HCEC 1CT (cell line): ENCODE measurements at places on chromosomes 4 and X.

DNA sequence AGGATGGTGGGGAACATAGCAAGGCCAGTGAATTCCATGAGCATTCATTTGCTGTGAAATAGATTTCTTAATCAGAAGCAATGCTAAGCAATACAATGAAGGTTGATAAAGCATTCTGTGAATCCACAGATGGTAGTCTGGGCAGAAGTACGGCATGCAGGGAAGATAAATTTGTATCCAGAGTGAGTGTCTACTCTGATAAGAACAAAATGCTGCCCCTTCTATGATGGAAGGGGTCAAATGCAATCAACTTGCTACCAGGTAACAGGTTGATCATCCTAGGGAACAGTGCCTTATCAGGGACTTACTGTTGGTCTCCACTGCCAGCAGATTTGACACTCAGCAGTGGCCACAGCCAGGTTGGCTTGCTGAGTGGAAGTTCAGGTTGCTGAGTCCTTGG is 189.4 kb downstream of the MAB21L2 start:
- DNase-seq = no peak

DNA sequence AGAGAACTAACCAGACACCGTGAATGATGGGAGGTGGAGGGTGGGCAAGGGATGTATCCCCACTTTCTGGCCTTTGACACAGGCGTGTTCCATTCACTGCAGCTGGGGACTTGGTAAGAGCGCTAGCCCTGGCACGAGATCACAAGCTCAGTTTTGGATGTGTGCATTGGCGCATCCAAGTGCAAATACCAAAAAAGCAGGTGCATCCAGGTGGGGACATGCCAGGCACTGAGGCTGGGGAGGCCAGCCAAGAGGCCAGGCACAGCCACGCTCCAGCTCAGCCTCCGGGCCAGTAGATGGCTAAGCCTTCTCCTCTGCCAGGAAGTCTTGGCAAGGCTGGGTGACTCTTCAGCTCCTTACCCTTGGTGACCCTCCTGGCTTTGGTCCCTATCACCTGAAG is 4.4 kb upstream of the ZFP92 start:
- no peak for DNase-seq

DNA sequence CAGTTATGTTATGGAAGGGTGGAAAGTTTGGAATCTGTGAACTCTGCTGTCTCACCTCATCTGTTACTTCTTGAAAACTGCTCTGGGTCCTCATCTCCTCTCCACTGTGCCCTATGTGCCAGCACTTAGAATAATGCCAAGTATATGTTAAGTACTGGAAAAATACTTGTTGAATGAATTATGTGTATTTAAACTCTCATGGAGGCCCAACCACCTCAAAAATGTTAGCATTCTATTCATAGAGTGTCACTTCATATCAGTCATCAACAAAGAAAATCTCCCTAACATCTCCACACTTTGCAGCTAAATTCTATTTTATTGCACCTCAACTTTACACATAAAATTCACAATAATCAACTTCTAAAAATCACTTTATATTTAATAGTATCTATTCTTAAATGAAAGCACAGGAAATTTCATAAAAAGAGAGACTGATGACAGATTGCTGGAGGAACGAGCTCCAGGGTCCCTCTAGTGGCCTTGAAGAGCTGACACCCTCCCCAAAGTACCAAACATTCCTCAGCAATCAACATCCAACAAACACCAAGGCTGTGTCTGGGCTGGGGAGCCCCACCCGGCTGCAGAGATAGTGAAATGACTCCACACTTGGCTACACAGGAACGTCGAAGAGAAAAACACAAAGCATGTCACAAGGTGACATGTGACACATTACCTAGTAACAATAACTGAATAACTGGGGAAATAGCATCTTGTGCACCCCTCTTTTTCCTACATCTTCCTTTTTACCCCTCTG is 45.8 kb downstream of the SLC39A8 start:
- DNase-seq = peak; percentile 44

DNA sequence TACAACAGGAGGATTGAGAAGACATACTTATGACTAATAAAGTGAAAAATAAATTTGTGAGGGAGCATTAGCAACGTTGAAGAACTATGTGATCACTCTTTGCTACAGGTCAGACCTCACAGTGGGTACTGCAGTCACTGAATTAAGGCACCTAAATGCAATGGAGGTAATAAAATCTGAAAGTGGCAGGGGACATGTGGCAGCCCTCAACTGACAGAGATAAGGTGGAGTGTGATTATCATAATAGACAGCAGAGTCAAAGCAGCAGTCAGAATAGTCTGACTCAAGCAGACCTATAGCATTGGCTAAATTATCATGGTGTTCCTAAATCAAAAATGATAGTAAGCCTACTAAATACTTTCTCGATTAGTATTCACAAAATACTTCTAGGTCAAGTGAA is 1220.5 kb downstream of the PCDH18 start:
- no peak for DNase-seq

- DNase-seq = peak; percentile 83
Observed at GRCh38 chr4:38867478-38868058, at the start of gene FAM114A1. Gene FAM114A1 (plus strand): TSS chr4:38867806. CDS start chr4:38878079, 10,273 bp downstream.

- peak; percentile 3 for DNase-seq
Observed at GRCh38 chr4:6907658-6908191, 1.9 kb upstream of the TBC1D14 start.

DNA sequence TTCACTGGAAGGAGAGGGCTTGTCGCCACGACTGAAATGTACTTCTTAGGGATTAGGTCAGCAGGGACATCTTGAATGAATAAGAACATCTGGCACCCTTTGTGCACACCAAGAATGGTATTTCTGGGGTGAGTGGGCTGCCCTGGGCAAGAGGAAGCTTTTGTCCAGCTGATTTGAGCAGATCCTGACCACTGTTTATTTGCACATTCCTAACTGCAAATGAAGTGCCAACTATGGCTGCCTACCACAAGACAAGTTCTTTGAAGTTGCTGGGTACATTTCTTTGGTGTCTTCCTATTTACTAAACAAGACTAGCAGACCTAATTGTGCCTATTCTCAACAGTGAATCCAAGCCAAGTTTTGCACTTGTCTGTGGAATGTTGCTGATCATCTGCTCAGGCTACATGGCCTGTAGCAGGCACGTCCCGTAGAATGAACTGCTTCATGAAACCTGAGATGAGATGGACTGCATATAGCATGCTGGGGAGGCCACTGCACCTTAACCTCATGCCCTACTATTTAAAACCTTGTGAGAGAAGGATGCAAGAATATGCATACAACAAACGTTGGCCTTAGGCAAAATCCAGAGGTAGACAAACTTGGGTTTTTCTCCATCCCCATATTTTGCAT is 45.0 kb downstream of the PIR start:
- no peak for DNase-seq

- DNase-seq = no peak
Observed at GRCh38 chr4:998096-998691, 5.0 kb upstream of the SLC26A1 start.

- no peak for DNase-seq
Observed at GRCh38 chr4:133996431-133997121, 205.0 kb downstream of the PABPC4L start.

DNA sequence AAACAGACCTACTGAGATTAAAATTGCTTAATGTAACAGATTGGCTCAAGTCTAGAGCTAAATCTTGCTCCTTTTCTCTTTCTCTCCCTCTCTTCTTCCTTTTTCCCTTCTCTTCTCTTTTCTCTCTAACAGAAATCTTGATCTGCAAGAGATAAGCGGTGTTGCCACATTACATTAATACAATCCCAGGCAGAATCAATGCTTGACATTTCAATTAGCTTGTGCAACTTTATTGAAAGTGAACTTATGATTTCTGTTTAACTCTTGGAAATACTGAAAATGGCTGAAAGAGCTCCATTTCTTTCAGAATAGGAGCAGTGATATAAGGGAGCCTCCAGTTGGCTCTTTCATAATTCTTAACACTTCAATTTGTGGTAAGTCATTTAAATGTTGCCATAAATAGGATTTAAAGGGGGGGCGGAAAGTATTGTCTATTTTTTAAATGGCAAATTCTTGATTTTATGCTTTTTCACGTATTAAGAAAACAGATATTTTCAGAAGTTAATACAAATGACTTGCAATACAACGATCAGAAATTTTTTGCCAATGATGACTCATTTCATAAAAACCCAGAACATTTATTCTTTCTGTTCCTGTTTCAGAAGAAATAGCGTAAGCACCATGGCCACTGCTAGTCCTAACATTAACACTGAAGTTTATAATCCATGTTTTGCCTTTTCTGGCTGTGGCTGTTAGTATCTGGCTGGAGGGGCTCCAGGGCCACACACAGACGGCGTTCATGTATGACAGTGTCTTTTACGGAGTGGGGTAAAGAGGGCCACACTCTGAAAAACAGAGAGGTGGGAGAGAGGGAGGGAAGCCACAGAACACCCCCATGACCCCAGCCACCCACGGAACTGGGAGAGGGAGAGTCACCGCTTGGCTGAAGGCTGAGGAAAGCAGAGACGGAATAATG is 115.7 kb upstream of the FAT1 start:
- peak; percentile 70 for DNase-seq

GRCh38 chr4:105894660-105895582 is at the start of gene NPNT:
Gene NPNT (plus strand): TSS chr4:105895471. CDS start chr4:105895653, 182 bp downstream.
- DNase-seq = no peak

GRCh38 chr4:39521253-39521919 is 5.9 kb downstream of the UGDH start:
- DNase-seq = peak; percentile 79

DNA sequence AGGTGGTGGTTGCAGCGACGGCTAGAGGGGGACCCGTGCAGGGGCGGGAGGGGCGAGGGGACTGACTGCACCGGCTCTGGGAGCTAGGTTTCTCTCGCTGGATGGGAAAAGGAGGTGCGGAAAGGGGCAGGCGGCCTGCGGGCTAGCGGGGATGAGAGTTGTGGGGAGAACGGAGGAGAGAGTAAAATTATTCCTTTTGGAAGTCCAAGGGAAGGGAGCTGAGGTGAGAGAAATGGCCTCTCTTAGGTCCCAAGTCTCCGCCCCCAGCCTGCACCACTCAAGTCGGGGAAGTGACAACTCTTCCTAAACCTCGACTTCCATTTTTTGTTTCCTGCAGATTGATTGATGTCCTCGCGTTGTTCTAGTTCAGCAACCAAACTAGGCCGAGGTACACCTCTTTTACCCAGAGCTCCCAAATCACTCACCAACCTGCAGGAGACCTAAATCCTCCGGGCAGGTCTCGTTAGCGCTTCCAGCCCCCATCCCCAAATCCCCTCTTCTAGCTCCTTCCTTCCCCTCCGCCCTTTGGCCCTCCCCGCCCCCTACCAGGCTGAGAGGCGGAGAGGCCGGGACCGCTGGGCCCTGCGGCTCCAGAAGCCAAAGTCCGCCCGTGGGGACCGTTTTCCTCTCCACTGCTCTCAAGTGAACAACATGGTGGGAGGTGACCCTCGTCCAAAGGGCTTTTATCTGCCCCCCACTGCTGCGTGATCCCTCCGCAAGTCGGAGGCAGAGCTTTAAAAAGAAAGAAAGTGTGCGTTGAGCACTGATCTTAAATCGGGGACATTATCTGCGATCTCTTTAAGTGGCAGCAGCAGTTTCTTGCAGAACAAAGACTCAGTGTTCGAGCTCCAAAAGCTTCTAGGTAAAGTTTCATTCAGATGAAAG is 7.3 kb downstream of the PITX2 start:
- no peak for DNase-seq

DNA sequence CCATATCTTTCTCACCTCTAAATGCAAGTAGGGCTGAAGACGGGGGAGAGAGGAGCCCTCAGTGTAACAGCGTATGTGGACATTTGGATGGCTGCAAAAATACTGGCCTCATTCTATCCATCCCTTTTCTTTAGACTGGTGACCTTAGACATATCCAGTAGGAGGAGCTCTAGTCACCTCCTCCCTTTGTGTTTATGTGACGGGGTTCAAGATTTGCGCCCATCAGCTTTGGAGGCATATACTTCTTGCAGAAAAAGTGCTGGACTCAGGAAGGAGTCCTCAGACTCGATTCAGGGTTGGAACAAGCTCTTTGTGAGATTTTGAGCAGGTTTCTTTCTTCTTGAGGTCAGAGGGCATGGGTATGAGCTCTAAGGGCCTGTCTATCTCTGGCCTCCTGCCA is 86.2 kb downstream of the MAMLD1 start:
- DNase-seq = no peak

GRCh38 chr4:70712150-70712549 is 9.6 kb upstream of the RUFY3 start:
- DNase-seq = no peak
